ENCODE measurements at places on chromosomes 6 and 20.

GRCh38 chr20:62305765-62306413 is 3.1 kb downstream of the ADRM1 start:
- DNase-seq = no peak

DNA sequence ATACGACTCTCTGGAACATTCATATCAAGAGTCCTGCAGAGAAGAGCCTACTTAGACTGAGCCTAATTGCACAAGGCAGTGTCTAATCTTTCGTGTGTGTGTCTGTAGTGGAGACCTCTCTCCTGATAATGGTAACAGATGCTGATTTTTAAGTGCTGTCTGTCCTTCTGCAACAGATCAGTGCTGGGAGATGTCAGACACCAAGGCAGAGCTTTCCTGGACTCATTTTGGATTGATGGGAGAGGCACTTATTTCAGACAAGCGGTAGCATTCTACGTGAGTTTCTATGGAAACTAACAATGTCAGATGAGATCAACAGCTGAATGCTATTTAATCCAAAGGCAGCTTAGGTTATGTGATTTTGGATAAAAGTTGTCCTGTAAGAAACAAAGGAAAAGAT is 167.6 kb downstream of the PLCB4 start:
- no peak for DNase-seq

DNA sequence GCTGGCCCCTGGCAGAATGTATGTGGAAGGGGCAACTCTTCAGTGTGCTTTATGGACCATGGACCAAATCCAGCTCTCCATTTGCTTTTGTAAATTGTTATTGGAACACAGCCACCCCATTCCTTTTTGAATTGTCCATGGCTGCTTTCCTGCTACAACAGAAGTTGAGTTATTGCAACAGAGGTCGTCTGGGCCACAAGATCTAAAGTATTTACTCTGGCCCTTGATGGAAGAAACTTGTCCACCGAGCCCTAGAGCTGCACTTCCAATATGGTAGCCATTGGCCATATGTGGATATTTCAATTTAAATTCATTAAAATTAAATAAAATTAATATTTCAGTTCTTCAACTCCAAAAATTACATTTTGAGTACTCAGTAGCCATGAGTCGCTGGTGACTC is 543.5 kb downstream of the PTPRT start:
- no peak for DNase-seq

- DNase-seq = no peak
Measured at GRCh38 chr6:124757560-124757959, 204.7 kb upstream of the RNF217 start.

DNA sequence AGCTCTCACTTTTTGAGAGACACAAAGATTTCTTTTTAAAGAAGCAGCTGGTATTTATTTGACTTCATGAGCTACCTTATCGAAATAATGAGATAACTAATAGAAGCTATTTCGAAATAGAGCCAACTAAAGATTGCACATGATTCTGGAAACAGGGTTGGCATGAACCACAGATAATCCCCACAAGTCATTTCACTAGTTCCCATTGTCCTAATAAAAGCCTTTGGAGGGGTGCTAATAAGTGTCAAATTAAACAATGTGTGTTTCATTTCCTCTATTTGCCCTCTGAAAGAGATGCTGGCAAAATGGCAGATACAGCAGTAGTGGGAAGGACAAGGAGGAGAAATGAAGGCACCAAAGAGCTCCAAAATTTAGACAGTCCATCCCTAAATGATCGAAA is 78.6 kb upstream of the RIPOR2 start:
- no peak for DNase-seq

GRCh38 chr20:53569606-53570307 is 23.9 kb downstream of the ZNF217 start:
- no peak for DNase-seq
